Esophagus squamous epithelium (tissue), 5 donors: ENCODE measurements at places on chromosomes 12 and 14.

DNA sequence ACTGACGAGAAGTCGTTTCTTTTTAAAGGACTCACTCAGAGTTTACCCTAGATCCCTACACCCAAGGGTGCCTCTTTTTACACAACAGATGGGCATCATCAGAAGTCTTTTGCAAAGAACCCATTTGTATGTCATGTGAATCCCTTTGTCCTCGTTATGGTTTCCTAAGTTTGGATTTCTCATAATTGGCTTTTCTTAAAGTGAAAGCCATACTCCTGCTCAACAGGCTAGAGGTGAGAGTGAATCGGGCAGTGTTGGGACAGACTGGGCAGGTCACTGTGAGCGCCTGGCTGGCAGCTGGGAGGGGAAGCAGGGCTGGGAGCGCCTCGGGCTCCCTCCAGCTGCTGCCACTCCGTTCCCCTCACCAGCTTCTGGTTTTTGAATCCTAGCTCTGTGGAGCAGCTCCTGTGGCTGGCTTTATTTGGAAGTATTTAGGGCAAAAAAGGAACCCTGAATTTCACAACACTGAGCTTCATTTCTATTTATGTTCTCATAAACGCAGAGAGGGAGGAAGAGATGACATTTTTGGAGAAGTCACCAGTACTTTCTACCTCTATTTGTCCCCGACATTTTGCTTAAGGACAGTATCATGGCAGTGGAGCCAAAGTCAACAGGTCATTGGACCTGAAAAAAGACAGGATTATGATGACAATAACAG lies 63.8 kb upstream of the ACTN1 start:
- no peak for DNase-seq

- no peak for DNase-seq
Observed at GRCh38 chr12:53593707-53594106, 32.5 kb downstream of the ATF7 start.

- no peak for DNase-seq
Observed at GRCh38 chr12:51186465-51187085, 13.6 kb upstream of the TFCP2 start.

DNA sequence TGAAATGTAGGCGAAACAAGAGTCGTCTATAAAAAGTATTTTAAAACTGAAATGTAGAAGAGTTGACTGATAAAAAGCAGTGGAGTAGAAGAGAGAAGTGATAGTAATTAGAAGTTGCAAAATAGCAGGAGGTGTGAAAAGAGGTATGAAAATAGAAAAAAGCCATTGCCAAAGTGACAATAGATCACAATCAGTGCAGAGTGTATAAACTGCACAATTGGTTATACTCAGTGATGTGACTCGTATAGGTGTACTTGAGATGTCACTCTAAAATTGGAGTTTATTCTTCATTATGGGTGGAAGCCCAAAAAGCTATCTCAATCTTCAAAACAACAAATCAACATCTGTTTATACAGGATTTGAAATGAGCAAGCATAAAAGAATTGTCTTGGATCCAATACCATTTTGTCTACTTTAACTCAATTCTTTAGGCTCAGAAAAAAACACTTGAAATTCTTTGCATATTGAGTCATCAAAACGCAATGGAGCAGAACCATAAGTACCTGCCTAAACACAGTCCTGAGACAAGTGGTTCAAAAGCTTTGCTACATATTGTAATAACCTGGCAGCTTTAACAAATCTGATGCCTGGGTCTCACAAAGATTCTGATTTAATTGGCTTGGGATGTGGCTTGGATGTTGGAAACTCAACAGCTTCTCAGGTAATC lies 8.8 kb downstream of the IKBIP start:
- no peak for DNase-seq

DNA sequence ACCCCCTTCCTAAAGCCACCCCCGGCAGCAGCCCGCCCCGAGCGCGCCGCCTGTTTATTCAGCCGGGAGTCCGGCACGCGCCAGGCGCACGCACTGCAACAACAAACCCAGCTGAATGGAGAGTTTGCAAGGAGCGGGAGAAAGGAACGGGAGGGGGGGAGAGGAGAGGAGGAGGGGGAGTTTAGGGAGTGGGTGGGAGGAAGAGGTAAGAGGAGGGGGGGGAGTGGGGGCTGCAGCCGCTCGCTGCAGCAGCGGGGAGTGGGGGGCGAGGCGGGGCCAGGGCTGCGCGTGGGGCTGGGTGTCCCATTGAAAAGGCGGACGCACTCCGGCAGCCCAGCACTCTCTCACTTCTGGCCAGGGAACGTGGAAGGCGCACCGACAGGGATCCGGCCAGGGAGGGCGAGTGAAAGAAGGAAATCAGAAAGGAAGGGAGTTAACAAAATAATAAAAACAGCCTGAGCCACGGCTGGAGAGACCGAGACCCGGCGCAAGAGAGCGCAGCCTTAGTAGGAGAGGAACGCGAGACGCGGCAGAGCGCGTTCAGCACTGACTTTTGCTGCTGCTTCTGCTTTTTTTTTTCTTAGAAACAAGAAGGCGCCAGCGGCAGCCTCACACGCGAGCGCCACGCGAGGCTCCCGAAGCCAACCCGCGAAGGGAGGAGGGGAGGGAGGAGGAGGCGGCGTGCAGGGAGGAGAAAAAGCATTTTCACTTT lies at the start of gene ASCL1:
Gene ASCL1 (plus strand): TSS at position 336 of the 712 bp plus-strand sequence. CDS start 571 bp downstream, outside the sequence.
- no peak for DNase-seq

GRCh38 chr12:115303723-115304309 lies 619.8 kb upstream of the TBX3 start:
- DNase-seq, result no peak
